Stimulated activated CD4-positive, alpha-beta T cell treated with anti-CD3 and anti-CD28 coated beads, Interleukin-1b, Interleukin-23, amount 100 ng/mL, for 1 hour (primary cell): ENCODE measurements at places on chromosomes 1 and 21.

DNA sequence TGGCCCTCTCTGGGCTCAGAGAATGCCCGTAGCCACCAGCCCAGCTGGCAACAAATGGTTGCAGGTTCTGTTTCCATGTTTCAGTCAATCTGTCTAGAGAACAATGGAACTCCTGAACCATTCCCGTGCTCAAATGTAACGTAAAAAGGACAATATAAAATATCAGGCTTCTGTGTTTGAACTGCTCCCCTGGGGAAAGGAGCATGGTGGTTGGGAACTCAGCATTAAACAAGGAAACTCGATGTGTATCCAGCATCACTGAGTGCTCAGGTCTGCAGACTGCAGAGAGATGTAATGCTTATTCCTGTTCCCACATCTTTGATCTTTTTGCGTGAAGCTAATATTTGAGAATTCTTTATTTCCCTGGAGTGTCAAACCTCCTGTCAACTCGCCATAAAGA, 326.5 kb downstream of the KIF26B start:
- DNase-seq, result no peak

DNA sequence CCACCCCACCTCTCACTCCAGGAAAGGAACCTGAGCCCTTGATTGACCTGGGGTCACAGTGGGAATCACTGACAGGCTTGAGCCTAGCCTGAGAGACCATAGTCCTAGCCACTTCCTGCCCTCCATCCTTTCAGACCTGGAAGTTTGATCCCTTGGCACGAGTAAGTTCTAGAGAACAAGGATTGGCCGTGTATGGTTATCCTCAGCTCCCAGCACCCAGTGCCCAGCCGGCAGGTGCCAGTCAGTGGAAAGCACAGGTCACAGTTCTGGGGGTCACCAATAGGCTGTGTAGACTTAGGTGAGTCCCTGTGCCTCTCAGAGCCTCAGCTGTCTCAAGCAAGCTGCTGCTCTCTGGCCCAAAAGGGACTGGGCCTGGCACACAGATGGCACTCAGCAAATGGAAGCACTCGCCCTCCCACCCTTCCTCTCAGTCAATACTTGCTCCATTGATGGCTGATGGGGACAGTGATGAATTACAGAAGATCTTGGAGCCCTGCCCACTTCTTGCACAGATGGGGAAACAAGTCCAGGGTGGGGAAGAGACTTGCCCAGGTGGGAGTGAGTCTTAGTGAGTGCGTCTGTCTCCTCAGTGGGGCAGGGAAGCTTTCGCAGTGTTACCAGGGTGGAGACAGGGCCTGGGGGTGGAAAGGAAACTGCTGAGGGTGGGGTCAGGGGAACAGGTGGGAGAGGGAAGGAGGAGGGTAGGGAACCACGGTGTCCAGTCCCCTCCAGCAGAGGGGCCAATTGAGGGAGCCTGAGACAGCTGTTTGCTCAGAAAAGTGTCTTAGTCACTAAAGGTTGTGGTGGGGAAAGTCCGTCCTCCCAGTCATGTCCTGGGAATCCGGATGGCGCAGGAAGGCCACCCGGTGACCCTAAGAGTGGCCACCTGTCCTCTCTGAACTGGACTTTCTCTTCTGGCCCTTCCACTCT, 2.6 kb upstream of the KCNQ4 start:
- no peak for DNase-seq

GRCh38 chr1:174445817-174446216, 1.9 kb upstream of the GPR52 start:
- no peak for DNase-seq

- no peak for DNase-seq
Measured at GRCh38 chr1:47002211-47002610, 21.3 kb upstream of the CYP4X1 start.

GRCh38 chr1:182195733-182196132, 134.2 kb upstream of the ZNF648 start:
- no peak for DNase-seq

DNA sequence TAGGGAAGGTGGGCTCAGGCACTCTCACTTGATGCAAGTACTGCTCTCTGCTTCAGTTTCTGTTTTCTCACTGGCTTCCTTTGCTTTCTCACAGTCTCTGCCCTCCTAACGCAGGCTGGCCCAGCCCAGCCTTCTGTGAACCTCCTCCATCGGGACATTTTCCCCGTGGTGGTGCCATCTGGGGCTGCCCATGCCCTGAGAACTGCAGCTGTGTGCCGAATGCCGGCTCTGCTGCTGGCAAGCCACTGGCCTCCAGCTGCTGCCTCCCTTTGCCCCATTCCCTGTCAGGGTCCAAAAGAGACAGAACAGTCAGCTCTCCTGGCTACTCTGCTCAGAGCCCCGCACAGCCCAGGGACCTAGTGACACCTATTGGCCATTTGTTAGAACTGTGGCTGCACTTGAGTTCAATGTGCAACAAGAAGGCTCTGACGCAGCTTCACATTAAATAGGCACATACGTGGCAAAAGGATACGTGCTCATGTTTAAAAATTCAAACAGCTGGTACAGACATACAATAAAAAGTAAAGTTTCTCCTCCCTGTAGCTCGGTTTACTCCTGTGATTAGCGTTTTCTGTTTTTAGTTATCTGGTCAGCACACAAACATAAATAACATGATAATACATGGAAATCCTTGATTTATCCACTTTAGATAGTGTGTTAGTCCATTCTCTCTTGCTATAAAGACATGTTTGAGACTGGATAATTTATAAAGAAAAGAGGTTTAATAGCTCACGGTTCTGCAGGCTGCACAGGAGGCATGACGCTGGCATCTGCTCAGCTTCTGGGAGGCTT, 46.6 kb downstream of the FCRL5 start:
- DNase-seq, result no peak

GRCh38 chr1:1183221-1183747, 9.6 kb downstream of the TTLL10 start:
- no peak for DNase-seq

DNA sequence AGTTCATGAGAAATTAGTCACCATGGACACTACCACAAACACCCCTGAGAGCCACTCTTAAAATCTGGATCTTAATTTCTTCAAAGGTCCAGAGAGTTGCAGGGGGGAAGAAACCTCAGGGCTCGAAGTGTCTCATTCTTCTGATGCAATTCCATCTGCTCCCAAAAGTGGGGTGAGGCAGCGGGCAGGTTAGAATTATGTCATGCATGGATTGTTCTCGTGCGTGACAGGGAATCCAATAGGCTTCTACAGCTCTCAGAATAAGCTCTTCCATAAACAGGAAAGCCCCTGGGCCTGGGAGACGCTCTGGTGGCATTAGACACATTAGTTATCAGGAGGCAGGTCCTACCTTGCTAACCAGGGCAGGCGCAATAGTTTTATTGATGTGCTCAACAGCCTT, 8.4 kb downstream of the ENO1 start:
- DNase-seq, result no peak

GRCh38 chr1:85623061-85623471, 42.5 kb downstream of the CCN1 start:
- no peak for DNase-seq

GRCh38 chr1:47181955-47182675, 7.7 kb downstream of the PDZK1IP1 start:
- DNase-seq, result no peak

DNA sequence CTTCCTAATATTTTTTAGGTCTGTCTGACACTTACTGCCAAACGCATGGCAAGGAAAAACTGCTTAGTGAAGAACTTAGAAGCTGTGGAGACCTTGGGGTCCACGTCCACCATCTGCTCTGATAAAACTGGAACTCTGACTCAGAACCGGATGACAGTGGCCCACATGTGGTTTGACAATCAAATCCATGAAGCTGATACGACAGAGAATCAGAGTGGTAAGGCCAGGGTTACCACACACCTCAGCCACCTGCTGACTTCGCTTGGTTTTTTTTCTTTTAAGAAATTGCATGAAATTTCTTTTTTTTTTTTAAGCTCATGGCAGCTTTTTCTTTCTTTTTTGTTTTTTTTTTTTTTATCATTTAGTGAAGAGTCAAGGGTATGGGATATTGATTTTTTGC, 17.2 kb downstream of the ATP1A1 start:
- no peak for DNase-seq

GRCh38 chr21:34846601-34847112, 177.9 kb downstream of the CLIC6 start:
- DNase-seq, result no peak

- DNase-seq, result no peak
Measured at GRCh38 chr1:112544011-112544688, 35.4 kb downstream of the WNT2B start.
